ENCODE measurements at places on chromosomes 6 and 20.
A peak's percentile ranks its signal among the peaks of the same experiment; 100 is the strongest.

- DNase-seq = no peak
Observed at GRCh38 chr6:163260911-163261310, 153.6 kb upstream of the QKI start.

GRCh38 chr20:5074232-5074674, 45.5 kb downstream of the PCNA start:
- DNase-seq = no peak

- no peak for DNase-seq
Observed at GRCh38 chr6:7216941-7217621, 95.9 kb downstream of the SSR1 start.

DNA sequence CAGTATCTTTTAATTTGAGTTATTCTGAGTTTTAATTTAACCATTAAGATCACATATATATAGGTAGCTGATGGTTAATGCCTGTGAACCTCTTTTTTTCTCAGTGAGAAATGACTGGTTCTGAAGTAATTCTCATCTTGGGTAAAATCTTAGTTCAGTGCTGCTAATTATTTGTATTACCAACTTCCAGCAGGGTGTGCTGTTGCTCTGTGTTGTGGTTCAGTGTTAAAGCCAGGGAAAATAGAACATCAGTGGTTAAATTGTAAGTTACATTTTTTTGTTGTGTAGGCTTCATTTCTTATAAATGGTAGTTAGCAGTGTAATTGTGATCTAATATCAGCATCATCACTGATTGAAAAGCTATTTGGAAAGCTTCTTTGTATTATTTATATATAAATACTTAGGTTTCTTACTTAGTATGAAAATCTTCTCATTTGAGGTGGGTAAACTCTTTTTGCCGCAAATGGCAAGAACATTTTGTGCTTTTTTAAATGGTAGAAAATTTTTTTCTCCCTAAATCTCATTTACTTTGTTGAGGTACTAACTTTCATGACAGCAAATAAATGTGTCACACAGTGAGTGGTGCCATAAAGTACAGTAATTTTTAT, 43.7 kb downstream of the CDC5L start:
- DNase-seq = peak; percentile 75

DNA sequence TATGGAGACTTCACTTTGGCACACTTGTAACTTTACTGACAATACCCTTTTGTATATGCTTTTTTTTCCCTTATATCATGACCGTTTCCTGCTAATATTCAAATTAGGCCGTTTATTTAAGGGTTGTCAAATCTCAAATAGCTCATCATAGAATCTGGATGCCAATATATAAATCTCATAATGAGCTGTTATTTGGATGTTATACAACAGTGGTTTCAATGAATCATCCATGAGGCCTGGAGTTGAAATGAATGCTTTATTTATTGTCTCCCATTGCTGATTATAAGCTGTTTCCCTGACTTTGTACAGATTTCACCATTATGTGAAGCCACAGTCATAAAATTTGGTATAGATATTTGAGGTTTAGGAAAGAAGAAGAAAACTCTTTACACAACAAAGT, 256.1 kb downstream of the PLCB1 start:
- DNase-seq = peak; percentile 75

DNA sequence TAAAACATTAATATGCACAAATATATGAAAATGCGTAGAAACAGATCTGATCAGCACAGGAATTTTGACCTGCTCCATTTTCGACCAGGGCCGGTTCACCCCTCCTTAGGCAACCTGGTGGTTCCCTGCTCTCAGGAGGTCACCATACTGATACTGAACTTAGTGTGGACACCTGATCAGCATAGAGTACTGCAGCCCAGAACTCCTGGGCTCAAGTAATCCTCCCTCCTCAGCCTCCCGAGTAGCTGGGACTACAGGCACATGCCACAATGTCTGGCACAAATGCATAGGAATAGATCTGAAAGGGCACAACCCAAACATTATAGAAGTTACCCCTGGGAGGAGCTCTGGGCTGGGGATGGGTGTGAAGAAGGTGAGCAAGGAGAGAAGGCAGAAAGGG, 24.7 kb upstream of the DDO start:
- no peak for DNase-seq

DNA sequence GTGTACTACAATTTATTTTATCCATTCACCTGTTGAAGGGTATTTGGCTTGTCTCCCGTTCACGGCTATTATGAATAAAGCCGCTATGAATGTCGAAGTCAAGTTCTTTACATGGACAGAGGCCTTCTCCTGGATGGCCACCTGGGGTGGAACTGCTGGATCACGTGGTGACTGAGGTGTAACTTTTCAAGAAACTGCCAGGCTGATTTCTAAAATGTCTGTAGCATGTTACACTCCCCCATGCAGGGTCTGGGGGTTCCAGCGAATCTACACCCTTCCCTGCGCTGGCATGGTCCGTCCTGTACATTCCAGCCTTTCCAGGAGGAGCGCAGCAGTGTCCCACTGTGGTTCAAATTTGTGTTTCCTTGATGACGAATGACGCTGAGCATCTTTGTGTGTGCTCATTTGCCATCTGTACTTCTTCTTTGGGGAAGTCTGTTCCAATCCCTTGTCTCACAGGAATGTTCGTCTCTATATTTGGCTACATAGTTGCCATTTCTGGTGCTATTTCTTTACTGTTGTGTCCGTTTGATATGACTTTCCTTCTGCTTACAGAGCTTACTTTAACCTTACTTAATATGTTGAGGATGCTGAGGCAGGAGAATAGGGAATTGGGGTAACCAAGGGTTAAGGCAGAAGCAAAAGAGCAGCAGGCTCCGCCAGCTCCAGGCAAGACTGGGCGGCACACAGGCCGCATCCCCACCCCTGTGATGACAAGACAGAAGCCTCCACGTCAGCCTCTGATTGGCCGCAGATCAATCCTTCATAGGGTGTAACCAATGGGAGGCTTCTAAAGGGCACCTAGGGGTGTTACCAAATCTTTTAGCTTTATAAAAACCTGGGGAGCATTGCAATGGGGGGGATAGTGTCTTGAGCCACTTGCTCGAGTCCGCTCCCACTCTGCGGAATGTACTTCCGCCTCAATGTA, 106.6 kb downstream of the TAF4 start:
- peak; percentile 10 for DNase-seq

DNA sequence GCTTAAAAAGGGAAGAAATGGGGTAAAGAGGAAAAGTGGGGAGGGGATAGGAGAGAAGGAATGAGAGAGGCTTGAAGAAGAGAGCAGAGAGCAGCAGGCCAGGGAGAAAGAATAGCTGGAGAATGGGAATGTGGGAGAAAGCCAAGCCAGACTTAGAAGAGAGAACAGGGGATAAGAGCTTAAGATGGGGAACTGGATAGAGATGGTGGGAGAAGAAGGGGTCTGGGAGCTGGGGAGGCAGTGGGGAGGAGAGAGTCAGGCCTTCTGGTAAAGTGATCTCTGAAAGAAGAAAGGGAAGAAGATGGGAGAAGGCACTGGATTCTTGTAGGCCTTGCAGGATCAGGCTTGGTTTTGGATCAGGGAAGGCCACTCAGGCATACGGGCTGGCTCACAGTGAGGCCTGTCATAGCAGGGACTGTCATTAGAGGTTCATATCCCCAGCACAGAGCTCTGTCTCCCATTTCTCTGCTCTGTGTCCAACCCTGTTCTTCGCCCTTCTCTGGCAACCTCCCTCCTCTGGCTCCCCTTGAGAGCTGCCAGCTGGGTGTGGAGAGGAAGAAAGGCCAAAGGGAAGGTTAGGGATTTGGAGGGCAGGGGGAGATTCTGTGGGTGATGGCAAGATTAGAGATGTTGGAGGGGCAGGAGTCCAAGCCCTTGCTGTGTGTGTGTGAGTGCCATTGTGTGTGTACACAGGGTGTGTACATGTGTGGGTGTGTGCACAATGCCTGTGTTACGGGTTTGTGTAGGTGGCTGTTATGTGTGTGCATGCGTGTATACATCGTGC, 9.3 kb downstream of the SYNGAP1 start:
- DNase-seq = no peak

GRCh38 chr6:52154381-52154780, 31.8 kb upstream of the IL17A start:
- no peak for DNase-seq

- no peak for DNase-seq
Observed at GRCh38 chr6:22145376-22145775, 151.5 kb downstream of the PRL start.

GRCh38 chr20:51800060-51800871, 2.1 kb downstream of the SALL4 start:
- peak; percentile 58 for DNase-seq

GRCh38 chr20:10216146-10216791, 2.4 kb upstream of the SNAP25 start:
- DNase-seq = no peak

- no peak for DNase-seq
Observed at GRCh38 chr6:24327756-24328155, 30.1 kb downstream of the DCDC2 start.

DNA sequence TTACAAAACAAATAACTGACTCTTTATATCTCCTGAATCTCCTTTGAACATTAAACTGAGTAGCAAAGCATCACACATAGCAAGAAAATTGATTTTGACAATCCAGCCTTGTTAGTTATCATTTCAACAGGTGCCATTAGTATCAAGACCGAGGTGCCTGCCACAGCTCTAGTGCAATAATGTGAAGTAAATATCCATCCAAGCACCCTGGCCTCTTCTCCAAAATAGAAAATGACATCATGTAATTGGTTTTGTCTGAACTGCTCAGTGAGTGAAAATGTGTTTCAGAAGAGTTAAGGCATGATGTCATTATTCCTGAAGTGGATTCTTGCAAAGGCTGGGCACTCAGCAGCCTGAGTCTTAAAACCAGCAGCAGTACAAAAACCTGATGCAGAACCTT, 341.4 kb downstream of the PLCB1 start:
- DNase-seq = no peak

GRCh38 chr6:1834207-1834606, 224.5 kb downstream of the FOXC1 start:
- DNase-seq = no peak

DNA sequence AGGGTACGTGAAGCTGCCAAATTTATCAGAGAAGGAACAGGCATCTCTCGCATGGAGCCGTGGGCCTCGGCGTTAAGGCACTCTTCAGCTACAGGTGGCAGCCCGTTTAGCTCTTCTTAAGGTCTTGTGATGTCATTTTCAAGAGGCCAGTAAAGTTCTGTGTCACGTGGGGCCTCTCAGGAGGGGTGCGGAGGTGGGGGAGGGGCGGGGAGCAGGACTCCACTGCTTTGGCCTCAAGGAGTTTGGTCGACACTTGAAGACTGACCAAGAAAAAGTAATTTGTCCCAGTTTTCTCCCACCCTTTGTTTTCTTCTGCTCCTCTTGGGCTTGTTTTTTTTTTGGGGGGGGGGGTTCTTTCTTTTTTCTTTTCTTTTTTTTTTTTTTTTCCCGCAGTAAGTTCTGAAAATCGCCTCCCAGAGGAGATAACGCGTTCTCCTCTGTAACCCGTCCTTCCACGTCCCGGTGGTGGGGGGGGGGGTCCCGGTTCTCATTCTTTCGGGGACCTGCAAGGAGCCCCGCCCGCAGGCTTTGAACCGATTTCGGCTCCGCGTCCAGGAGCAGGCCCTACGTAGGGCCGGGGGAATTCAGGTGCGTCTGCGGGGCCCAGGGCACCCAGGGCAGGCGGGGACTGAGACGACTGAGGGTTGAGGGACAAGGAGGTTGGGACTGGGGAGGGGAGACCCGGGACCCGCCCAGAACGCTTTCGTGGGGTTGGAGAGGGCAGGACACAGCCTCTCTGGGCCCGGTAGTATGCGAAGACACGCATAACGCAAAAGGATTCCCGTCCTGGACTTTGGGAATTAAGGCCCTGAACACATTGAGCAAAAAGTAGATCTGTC, 26.0 kb downstream of the GPX6 start:
- peak; percentile 76 for DNase-seq

- no peak for DNase-seq
Observed at GRCh38 chr6:130457605-130458004, 91.8 kb downstream of the TMEM200A start.

DNA sequence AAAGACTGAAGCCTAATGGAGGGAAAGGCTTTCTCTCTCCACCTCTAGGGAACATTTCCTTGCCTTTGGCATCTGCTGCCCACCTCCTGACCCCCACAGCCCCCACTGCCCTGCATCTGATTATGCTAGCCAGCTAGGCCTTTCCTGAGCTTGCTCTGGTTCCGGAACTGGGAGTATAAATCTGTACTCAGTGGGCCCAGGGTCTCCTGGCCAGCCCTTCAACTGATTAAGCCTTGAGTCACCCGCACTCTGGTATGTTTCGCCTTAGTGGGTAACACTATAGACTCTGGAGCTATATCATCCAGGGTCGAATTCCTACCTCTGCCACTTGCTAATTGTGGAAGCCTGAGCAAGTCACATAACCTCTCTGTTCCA, 45.6 kb upstream of the RIPOR2 start:
- DNase-seq = no peak

- DNase-seq = no peak
Observed at GRCh38 chr6:156984178-156984738, 207.1 kb downstream of the ARID1B start.

- no peak for DNase-seq
Observed at GRCh38 chr20:5888041-5888440, 62.3 kb downstream of the TRMT6 start.

DNA sequence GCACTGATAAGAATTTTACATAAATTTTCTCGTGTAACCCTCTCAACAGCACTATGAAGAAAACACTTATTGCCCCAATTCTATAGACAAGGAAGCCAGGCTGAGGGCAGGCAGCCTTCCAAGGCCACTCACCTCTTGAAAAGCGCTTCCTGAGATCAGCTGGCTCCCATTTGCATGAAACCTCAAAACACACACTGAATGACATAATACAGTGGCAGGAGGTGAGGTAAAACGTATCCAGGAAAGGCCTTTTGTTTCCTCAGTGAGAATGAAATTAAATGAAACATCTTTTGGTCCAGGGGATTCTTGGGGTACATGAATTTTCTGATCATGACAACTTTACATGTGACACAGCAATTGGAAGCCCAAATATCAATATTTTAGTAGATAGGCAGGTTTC, 112.5 kb downstream of the WDR27 start:
- DNase-seq = no peak

- DNase-seq = no peak
Observed at GRCh38 chr6:72740135-72740534, 118.3 kb downstream of the KCNQ5 start.

DNA sequence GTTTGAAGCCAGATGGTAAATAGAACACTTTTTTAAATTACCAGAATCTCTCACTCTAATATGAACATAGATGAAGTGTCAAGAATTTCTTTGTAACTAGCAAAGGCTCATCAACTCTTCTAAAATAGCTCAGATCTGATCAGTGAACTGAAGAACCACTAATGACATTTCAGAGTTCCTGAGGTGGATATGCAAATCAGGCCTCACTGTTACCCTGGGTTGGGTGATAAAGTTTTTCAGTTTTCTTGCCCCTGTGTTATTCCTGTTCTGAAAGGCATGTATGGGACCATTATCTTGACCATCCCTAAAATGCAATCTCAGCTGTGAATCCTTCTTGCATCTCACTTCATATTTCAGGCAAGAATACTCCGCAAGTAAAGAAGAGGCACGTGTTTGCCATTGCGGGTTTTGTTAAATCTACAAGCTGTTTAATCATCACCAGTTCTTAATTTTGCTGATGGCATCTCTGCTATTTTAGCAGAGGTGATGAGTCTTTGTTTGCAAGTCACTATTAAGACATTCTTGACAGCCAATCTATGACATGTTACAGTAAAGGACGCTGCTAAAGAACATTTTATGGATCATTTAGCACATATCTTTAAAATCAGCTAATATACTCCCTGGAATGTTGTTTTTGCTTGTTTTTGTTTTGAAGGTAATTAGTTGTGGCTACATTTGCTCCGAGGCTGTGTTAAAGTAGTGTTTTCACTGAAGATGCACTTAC, 47.9 kb downstream of the KHDC1L start:
- DNase-seq = no peak

GRCh38 chr6:117870486-117871242, 36.4 kb upstream of the SLC35F1 start:
- DNase-seq = no peak

Data from SK-MEL-5 (cell line).